ENCODE measurements at places on chromosomes 1 and 21.

DNA sequence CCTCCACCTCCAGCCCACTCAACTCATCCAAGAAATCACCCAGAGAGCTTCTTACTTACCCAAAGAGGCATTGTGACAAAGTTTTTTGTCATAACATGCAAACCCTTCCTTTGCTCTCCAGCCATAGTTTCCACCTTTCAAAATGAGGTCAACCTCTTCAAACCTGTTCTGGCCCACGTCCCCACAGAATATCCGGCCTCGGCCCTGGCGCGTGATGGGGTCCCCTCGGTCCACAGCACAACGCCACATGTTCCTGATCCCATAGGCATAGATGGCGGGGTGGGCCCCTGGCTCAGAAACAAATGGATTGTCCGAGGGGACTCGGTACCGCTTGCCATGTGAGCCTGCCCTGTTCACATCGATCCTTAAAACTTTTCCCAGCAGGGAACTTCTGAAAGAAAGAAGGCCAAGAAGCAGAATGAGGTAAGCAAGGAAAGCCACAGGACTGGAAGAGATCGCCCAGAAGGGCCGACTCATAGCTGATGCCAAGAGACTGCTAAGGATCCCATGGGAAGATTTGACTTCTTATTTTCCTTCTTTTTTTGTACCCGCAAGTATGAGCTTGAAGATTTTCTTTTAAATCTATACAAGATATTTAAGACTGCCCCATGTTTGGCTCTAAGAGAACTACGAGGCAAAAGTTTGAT, 7.8 kb downstream of the HHIPL2 start:
- no peak for DNase-seq

- DNase-seq: no peak
Observed at GRCh38 chr1:32127409-32128198, 19.7 kb downstream of the KPNA6 start.

- no peak for DNase-seq
Observed at GRCh38 chr1:151838222-151839081, 1.2 kb downstream of the C2CD4D start.

GRCh38 chr1:154756793-154757548, 113.1 kb downstream of the KCNN3 start:
- DNase-seq: no peak
